ENCODE measurements at places on chromosomes 5 and 9.

DNA sequence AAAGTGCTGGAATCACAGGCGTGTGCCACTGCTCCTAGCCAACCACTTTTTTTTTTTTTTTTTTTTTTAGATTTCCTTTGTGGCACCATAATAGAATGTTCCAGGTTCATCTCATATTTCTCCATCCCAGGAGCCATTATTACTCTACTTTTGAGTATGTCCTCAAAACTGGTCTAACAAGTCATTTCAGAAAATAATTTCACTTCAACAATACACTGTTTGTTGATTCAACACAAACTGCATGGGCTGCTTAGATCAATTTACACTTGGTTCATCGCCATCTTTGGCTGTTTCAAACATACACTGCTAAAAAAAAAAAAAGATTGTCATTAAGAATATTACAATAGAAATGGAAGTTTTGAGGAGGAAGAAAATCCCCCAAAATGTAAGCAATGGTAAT, 57.9 kb downstream of the CSNK1A1 start:
- no peak overlapping the region for H3K4me3 ChIP-seq
- no peaks in the 10 kb centered on the region for H3K27me3 ChIP-seq
- peaks cover 20% of the 10 kb centered on the region for H3K4me1 ChIP-seq
- peak overlapping the region; percentile 3 for H3K27ac ChIP-seq
- DNase-seq, result no peak

- no peak overlapping the region for H3K27ac ChIP-seq
- peaks cover 25% of the 10 kb centered on the region for H3K4me1 ChIP-seq
- DNase-seq, result no peak
- no peaks in the 10 kb centered on the region for H3K27me3 ChIP-seq
- no peaks in the 10 kb centered on the region for H3K36me3 ChIP-seq
- H3K4me3 ChIP-seq, result no peak overlapping the region
Observed at GRCh38 chr9:69466151-69466550, 141.1 kb downstream of the ENTREP1 start.

- H3K27ac ChIP-seq, result no peak overlapping the region
- no peaks in the 10 kb centered on the region for H3K36me3 ChIP-seq
- no peaks in the 10 kb centered on the region for H3K27me3 ChIP-seq
- no peaks in the 10 kb centered on the region for H3K4me1 ChIP-seq
Observed at GRCh38 chr5:100722657-100723056, 180.4 kb downstream of the ST8SIA4 start.

- H3K4me3 ChIP-seq, result no peak overlapping the region
- no peak for DNase-seq
- no peaks in the 10 kb centered on the region for H3K27me3 ChIP-seq
Observed at GRCh38 chr5:162256711-162257110, 189.1 kb downstream of the GABRG2 start.

DNA sequence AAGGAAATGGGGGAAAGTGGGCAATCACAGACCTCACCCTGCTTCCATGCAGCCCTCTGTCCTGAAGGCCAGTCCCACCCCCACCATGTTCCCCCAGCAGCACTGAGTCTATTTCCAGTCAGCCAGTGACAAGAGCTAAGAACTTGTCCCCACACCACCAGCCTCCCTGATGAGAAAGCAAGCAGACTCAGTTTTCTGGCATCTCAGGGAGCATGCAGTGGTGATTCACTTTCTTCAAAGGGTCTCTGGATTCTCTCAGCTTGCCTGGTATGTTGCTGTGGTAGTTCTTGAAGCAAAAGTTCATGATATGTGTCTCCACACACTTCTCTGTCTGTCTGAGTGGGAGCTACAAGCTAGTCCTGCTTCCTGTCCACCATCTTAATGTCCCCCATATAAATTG, 799.9 kb upstream of the TYRP1 start:
- H3K27me3 ChIP-seq, result no peaks in the 10 kb centered on the region
- H3K36me3 ChIP-seq, result no peaks in the 10 kb centered on the region
- H3K4me3 ChIP-seq, result no peak overlapping the region
- no peak overlapping the region for H3K27ac ChIP-seq
- H3K4me1 ChIP-seq, result no peaks in the 10 kb centered on the region

DNA sequence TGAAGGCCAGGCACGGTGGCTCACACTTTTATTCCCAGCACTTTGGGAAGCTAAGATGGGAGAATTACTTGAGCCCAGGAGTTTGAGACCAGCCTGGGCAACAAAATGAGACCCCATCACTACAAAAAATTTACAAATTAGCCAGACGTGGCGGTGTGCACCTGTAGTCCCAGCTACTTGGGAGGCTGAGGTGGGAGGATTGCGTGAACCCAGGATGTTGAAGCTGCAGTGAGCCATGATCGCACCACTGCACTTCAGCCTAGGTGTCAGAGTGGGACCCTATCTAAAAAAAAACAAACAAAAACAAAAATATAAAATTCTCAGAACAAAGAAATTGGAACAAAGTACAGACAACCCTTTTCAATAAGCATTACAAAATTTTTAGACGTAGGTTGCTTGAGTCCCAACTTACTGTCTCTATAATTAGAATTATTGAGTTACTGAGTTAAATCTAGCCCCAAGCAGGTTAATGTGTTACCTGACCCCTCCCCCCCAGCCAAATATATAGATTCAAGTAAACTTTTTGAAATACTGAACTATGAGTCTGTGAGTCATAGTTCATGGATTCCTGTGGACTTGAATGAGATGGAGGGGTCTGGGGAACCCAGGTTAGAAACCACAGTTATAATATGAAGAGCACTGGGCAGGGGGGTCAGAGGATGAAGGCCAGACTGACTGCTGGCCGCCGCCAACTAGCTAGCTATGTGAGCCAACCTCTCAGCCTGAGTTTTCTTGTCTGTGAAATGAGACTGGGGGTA, 173.1 kb downstream of the AOPEP start:
- no peaks in the 10 kb centered on the region for H3K36me3 ChIP-seq
- no peak for DNase-seq

All from transverse colon (tissue), 4 donors.